GM23338 (cell line): ENCODE measurements at places on chromosomes 12 and 14.
A peak's percentile ranks its signal among the peaks of the same experiment; 100 is the strongest.

DNA sequence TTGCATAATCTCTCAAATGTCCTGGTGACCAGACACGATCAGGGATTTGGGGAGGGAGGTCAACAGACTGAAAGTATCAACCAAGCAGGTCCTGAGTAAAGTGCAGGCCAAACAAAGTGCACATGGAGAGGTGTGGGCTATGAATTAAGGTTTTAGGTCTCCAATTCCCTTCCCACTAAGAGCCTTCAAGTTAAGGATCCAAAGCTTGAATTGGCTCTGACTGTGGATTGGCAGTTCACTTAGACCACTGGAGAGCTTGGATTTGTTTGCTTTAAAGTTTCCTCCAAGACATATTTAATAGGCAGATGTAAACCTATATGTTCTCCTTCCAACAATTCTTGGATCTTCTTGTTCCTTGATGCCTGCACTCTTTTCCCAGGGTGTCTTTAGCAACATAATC, 129.6 kb upstream of the IGF1 start:
- DNase-seq, result no peak

DNA sequence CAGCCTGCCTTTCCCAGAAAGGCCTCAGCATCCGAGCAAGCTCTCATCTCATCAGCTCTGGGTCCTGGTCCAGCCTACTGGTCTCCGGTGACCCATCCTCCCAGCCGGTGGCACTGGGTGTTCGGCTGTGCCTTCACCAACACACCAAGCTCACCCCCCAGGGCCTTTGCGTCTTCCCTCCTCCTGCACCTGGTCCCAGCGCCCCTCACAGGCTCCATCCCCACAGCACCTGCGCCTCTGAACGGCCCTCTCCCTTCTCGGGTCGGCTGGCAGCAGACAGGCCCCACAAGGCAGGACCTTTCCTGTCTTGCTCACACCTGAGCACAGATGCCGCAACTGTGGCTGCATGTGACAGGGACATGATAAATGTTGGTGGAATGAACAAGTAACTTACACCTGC, 13.1 kb downstream of the P2RX2 start:
- DNase-seq, result no peak

GRCh38 chr12:81450920-81451739, 308.0 kb downstream of the PPFIA2 start:
- peak; percentile 95 for DNase-seq

DNA sequence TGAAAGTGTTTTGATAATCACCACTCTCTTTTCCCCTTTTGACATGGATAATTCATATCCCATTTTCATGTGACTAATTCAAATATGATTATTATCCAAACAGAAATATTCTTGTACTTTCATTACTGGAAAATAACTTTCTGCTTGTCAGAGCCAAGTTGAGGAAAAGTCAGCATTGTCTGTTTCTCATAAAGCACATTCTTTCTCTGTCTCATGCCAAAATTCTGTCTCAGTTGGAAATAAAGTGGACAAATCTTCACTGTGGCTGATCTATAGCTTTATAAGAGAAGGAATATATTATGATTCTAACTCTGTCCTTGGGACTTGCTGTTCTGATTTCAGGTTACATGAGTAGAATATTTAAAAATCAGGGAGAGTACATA, 22.7 kb upstream of the PRICKLE1 start:
- DNase-seq, result no peak

DNA sequence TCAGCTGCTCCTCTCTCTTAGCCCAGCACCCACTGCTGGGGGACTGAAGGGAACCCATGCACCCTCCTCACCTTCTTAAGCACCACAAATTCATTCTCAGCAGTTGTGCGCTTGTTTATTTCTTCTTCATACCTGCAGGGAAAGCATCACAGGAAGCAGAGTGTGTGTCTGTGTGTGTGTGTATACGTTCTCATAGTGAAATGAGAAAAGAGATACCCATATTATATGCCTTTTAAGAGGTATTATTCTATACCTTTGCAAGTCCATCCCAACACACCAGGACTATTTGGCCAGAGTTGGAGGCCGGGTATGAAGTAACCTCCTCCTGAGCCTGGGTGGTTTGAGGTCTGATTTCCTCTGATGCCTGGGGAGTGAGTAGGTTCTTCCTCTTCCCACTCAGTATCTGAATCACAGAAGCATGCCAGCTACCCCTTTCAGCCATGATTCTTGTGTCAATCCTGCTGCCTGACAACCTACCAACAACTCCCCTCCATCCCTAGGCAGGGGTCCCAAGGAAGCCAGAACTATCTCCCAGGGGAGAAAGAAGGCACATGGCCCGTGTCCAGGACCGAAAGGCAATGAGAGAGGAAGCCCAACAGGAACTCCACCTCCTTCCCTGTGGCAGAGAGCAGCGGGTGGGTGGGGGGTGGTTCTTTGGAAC, 3.0 kb downstream of the KRT73 start:
- no peak for DNase-seq

DNA sequence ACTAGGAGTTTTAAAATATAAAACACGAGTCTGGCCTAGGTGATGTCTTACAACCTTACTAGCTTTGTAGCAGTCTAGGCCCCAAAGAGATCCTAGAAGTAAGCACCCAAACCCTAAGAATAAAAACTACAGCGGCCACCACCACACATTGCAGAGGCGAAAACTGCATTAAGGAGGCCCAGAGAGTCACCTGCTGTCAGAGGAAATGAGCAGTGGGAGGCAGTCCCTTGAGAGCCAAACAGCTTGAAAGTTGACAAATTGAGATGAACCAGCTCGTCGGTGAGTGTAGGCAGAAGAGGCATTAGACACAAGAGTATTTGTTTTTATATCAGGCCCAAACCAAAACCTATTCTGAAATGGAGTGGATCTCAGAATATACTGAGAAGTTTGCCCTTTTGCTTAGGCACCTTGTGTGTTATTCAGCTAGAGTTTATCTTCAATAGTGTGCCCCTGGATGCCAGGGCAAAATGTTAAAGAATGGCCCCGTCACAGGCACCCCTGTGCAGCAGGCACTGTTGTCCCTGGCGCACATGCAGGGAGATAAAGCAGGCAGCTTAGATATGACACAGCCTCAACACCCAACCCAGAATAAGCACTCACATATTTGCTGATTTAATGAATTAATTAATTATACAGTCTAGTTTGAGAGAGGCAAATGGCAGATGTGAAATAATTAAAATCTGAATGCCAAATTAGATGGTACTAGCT, 56.7 kb downstream of the TTC7B start:
- no peak for DNase-seq

DNA sequence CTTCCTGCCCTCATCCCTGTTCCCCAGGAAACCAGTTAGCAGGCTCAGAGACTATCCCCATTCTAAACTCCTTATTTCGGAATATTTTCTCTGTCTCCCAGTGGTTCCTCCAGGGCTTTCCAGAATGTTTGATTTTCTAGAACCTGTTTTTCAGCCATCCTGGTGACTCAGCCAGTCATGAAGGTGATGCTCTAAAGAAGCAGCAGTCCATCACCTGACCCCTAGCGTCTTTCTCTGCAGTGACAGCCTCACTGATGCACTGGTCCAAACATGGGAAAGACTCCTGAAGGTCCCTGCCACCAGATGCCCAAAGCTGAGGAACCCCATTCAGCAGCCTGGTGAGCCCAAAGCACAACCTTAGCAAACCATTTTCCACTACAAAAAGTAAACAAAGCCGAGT, 212.6 kb downstream of the PHETA1 start:
- no peak for DNase-seq

- DNase-seq, result no peak
Measured at GRCh38 chr12:39426636-39427240, 16.2 kb downstream of the KIF21A start.

GRCh38 chr14:30603402-30603801, 18.7 kb upstream of the SCFD1 start:
- no peak for DNase-seq

DNA sequence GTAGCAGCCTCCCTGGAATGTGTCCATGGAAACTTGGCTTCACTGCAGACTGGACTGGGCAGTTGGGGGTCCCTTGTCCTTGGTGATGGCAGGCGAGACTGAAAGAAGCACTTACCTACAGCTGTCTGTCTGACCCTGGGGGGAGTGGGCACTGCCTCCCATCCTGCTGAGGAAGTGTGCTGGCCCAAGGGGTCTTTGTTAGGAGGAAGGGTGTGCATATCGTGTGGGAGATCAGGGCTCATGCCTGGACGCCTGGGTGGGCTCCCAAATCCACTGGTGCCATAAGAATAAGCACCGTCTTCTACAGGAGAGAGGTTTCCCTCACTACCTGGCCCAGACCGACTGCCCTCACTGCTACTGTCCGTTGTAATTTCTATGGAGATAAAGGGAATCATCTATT, 81.4 kb downstream of the PIWIL1 start:
- DNase-seq, result no peak

DNA sequence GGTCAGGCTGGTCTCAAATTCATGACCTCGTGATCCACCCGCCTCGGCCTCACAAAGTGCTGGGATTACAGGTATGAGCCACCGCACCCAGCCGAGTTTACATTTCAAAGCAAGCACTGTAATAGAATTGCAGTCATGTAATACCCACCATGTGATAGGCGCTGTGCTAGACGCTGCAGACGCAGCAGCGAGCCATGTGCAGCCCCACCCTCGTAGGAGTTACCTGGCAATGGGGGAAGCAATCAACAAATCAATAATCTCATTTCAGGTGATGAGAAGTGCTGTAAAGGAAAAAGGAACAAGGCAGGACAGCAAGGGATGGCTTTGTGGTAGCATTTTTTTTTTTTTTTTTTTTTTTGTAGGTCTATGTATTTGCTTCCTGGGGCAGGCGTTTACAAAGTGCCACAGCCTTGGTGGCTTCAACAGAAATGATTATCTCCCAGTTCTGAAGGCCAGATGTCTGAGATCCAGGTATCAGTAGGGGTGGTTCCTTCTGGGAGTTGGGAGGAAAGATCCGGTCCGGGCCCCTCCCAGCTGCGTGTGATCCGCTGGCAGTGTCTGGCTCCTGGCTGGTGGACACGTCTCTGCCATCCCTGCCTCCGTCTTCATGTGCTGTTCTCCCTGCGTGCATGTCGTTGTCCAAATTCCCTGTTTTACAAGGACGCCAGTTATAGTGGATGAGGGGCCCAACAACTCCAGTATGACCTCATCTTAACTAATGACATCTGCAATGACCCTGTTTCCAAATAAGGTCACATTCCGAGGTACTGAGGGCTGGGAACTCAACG, 72.8 kb downstream of the TNFAIP2 start:
- DNase-seq, result no peak

DNA sequence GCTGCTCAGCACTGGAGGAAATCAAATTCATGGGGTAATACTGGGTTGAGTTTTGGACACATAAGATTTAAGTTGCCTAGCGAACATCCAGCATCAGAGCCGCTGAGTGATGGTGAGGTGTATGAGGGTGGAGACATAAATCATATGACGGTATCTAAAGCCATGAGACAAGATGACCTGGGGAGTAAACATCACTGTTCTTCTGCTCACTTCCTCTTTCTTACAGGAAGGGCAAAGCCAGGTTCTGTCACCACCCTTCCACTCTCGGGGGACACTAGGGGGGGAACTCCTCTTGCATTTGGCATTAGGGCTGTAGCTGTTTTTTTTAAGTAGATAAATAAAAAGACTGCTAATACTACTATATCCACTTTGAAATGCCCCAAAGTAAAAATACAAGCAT, 24.0 kb downstream of the PRDM4 start:
- no peak for DNase-seq

- DNase-seq, result no peak
Measured at GRCh38 chr14:81275305-81276072, 54.7 kb upstream of the GTF2A1 start.

GRCh38 chr14:24966579-24966964, 83.4 kb downstream of the STXBP6 start:
- DNase-seq, result no peak

- DNase-seq, result no peak
Measured at GRCh38 chr14:32225378-32225920, 22.4 kb upstream of the RNU6-8 start.

DNA sequence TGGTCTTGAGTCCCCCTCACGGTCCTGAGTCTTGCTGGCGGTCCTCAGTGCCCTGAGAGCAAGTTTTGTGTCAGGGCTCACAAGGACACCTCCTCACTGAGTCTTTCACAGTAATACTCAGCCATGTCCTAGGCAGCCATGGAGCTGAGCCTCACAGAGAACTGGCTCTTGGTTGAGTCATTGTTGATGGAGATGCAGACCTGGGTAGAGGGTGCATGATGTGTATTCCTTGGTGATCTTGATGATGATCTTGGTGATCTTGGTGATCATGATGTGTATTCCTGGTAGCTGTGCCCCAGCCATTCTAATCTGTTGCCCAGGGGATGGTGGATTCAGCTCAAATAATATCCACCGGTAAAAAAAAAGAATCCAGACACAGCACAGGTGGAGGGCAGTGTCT, 495.4 kb downstream of the TMEM121 start:
- DNase-seq, result no peak

- no peak for DNase-seq
Measured at GRCh38 chr12:26276709-26277108, 81.3 kb downstream of the SSPN start.

GRCh38 chr12:108316176-108317086, 22.7 kb downstream of the CMKLR1 start:
- DNase-seq, result peak; percentile 76

DNA sequence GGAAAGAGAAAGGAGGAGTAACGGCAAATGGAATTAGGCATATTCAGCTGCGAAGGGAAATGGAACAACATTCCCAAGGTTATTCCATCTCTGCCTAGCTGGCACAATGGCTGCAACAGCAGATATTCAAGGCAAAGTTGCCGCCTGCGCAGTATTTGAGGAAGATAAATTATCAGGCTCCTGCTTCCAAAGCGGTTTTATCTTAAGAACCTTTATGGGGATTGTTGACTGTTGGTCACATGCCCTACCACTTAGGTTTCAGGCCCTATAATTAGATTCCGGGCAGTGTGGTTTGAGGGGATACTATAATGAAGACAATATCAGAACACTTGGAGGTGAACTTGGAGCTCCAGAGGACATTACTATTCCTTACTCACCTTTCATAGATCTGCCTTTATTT, 99.7 kb downstream of the FGD4 start:
- DNase-seq, result no peak

- no peak for DNase-seq
Measured at GRCh38 chr12:2453076-2453760, 341.6 kb upstream of the FKBP4 start.

GRCh38 chr12:26631846-26632245, 201.1 kb downstream of the ITPR2 start:
- no peak for DNase-seq

DNA sequence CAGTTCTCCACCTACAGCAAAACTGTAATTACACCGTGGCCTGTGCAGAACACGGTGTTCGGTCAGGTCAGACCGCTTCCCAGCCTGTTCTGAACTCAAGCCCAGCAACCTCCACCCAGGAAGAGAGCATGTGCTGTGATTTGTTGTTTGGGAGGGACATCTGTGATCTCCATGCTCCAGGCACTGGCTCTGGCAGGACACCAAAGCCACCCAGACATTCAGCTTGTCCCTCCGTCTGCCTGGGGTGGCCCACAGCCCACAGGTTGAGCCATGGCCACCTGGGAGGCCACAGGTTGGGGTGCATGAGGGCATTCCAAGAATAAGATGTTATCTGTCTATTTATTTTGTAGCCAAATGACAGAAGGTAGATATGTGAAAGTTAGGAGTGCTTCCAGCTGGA, 1091.1 kb downstream of the VRK1 start:
- DNase-seq, result no peak
